ENCODE measurements at places on chromosomes 2 and 18.

DNA sequence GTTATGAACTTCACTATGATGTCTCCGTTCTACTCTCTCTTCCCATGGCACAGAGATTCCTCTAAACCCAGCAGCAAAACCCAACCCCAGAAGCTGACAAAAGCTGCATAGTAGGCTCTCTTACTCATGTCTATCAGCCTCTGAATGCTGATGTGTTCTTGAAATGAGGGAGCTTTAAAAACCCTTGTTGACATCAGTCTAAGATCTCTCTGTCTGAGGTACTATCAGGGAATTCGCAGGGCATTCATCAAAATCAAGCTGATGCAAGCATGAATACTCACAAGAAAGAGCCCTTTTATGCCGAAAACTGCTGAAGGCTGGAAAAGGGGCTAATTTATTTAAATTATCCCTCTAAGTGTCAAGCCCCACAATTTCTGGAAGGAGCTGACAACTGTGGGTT lies 710.6 kb upstream of the FANCL start:
- H3K36me3 ChIP-seq, result no peaks in the 10 kb centered on the region
- H3K4me3 ChIP-seq, result no peak overlapping the region
- no peaks in the 10 kb centered on the region for H3K4me1 ChIP-seq

DNA sequence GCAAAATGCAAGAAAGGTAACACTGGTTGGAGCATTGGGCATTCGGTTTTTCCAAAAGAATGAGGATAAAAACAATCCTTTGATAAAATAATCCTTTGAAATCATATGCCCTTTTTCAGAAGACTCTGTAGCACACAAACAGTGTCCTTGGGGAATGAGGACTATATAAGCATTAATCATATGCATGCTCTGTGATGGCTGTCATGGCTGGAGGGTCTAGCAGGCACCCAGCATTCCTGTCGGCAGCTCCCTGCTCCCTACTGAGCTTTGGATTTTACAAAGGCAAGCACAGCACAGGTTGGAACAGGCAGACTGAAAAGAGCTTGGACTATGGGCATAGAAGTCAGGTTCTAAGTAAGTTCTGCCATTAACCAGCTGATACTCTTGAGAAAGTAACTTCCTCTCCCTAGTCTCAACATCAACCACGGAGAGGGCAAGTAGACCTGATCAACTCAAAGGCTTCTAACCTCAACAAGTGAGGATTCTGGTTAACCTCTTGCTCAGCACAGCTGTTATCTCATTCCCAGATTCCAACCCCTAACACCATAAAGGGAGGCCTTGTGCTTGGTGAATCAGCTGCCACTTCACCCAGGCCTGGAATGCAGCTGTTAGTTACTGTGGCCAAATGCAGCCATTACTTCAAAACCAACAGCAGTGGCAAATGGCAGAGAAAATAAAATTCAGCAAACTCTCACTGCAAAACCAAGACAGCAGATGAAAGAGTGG lies 29.5 kb downstream of the GALNT14 start:
- H3K4me3 ChIP-seq, result no peak overlapping the region
- DNase-seq, result no peak
- H3K27me3 ChIP-seq, result peaks cover 53% of the 10 kb centered on the region
- no peaks in the 10 kb centered on the region for H3K36me3 ChIP-seq
- H3K27ac ChIP-seq, result no peak overlapping the region
- H3K4me1 ChIP-seq, result no peaks in the 10 kb centered on the region

DNA sequence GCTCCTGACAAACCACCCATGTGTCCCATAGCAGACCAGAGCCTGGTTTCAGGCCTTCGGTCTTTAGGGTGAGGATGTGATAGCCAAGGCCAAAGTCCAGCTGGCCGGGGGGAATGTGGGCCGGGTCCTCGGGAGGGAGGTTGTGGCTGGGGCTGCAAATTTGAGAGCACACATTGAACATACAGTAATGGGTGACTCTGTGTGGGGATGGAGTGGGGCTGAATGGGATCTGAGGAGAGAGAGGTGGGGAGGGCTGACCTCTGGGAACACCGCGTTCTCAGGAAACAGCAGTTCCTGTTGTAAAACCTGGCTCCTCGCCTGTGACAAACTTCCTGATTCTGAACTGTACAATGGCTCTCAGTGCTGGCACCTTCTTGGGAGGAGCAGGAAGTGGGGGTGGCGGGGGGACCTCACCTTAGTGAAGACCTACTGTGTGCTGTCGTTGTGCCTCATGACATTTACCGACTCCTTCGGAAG lies 48.8 kb downstream of the MCFD2 start:
- peaks cover 15% of the 10 kb centered on the region for H3K27me3 ChIP-seq
- peaks cover 11% of the 10 kb centered on the region for H3K36me3 ChIP-seq
- DNase-seq, result no peak
- H3K4me1 ChIP-seq, result peaks cover 6% of the 10 kb centered on the region
- H3K27ac ChIP-seq, result no peak overlapping the region
- no peak overlapping the region for H3K4me3 ChIP-seq

DNA sequence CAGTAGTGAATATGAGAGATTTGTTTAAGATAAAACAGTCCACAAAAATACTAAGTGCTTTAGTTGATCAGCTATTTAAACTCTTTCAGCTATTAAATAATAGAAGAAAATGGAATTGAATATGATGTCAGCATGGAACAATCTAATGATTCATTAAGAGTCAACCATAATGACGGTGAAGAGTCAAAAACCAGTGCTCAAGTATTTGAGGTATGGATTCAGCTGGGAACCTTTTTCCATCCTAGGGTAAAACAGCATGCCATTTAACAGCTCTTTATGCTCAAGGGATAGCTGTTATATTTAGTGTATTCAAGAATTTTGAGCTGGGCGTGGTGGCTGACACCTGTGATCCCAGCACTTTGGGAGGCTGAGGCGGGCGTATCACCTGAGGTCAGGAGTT lies 29.7 kb downstream of the CARF start:
- peaks cover 51% of the 10 kb centered on the region for H3K36me3 ChIP-seq
- DNase-seq, result no peak
- no peak overlapping the region for H3K27ac ChIP-seq
- H3K4me3 ChIP-seq, result no peak overlapping the region

DNA sequence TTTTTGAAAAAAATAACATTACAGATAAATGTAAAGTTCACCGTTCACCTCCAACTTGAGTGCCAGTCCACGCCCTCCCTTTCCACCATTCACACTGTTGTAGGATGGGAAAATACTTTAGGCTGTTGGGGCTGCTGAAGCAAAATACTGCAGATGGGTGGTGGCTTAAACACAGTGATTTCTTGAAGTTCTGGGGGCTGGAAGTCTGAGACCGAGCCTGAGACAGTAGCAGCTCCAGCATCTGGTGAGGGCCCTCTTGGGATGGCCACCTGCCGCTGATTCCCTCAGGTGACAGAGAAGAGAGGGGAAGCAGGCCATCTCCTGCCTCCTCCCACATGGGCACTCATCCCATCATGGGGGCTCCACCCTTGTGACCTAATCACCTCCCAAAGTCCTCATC lies 17.7 kb downstream of the ALLC start:
- H3K4me1 ChIP-seq, result no peaks in the 10 kb centered on the region
- no peak overlapping the region for H3K27ac ChIP-seq
- peaks cover 10% of the 10 kb centered on the region for H3K27me3 ChIP-seq

GRCh38 chr2:71936076-71937030 lies 211.3 kb downstream of the CYP26B1 start:
- DNase-seq, result no peak
- H3K36me3 ChIP-seq, result no peaks in the 10 kb centered on the region
- H3K4me3 ChIP-seq, result no peak overlapping the region
- no peak overlapping the region for H3K27ac ChIP-seq
- peaks cover 20% of the 10 kb centered on the region for H3K27me3 ChIP-seq

All from naive thymus-derived CD8-positive, alpha-beta T cell (primary cell).